Activated CD4-positive, alpha-beta T cell treated with anti-CD3 and anti-CD28 coated beads, Interleukin-2, amount 50 U/mL, for 4 hours (primary cell): ENCODE measurements at places on chromosomes 16 and 17.

- no peak for DNase-seq
Observed at GRCh38 chr16:50996830-50997186, 154.3 kb downstream of the SALL1 start.

DNA sequence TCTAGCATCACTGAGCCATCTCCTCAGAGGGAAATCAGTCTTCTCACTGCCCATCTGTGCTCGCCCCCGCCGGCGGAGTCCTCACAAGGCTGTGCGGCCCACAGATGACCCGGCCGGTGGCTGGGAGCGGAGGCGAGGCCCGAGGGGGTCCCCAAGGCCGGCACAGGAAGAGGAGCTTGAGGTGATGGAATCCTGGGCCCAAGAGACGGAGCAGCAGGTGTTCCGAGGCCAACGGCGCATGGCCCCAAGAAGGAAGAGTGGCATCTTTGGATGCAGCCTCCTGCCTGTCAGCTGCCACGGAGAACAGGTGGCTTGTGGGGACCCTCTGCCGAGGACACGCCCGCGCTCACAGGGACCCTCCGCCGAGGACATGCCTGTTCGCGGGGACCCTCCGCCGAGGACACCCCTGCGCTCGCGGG is 72.7 kb upstream of the GNG13 start:
- no peak for DNase-seq

DNA sequence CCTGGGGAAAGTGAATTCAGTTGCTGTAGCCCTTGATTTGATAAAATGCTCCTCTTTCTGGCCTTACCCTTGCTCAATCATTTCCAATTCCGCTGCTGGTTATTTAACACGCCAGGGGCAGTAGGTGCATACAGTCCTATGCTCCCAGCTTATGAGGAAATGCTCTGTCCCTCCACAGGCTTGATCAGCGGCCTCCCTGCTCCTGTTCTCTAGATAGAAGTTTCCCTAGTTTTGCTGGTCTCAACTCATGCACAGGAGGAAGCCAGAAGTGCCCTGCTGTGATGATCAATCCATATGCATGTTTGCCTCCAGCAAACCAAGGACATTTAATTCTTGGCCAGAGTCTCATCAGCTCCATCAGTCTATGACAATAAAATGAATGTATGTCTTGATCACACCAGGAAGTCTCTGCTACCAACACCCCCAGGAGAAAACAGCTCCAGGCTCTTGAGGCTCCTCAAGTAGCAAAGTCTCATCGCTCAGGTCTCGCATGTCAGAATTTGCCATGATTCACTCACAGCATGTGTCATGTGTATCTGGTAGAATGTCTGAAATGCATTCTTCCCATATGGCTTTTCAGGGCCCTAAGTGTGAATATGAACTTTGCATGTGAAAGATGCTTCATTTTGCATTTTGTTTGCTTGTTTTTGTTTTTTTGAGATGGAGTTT is 208.9 kb downstream of the CDH13 start:
- DNase-seq = no peak

GRCh38 chr16:25006504-25007056 is 8.6 kb downstream of the ARHGAP17 start:
- no peak for DNase-seq
